ENCODE measurements at places on chromosomes 7 and 10.

GRCh38 chr10:4191894-4192293 lies 406.9 kb upstream of the KLF6 start:
- no peak for DNase-seq

DNA sequence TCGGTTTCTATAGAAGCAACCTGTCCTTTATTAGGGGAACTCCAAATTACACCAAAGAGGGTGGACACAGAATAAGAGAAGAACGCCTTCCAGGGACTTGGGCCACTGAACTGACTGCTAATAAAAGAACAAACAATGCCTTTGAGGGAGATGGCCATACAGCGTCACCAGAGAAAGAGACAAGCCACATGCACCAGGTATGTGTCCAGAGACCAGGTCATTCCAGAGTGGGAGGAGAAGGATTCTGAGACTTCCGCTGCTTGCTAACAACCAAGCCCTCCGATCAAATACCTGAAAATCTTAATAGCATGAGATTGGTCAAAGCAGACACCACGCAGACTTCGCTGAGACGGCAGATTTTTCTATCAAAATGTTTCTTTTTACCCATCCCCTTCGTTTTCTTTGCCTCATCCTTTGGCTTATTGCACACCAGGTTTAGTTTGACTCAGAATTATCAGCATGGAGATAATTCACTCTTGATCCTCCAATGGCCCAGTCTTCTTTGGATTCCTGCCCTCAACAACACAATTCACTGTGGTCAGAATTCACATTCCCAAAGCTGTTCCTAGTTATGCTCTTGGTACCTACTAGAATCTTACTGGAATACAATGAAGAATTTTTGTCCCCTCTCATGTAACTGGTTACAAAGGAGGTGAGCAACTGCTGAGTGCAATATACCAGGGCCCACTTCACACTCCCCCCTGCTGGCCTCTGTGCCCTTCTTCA lies 87.4 kb upstream of the DDC start:
- no peak for DNase-seq

GRCh38 chr10:118447478-118448270 lies 105.5 kb upstream of the FAM204A start:
- peak; percentile 32 for DNase-seq

DNA sequence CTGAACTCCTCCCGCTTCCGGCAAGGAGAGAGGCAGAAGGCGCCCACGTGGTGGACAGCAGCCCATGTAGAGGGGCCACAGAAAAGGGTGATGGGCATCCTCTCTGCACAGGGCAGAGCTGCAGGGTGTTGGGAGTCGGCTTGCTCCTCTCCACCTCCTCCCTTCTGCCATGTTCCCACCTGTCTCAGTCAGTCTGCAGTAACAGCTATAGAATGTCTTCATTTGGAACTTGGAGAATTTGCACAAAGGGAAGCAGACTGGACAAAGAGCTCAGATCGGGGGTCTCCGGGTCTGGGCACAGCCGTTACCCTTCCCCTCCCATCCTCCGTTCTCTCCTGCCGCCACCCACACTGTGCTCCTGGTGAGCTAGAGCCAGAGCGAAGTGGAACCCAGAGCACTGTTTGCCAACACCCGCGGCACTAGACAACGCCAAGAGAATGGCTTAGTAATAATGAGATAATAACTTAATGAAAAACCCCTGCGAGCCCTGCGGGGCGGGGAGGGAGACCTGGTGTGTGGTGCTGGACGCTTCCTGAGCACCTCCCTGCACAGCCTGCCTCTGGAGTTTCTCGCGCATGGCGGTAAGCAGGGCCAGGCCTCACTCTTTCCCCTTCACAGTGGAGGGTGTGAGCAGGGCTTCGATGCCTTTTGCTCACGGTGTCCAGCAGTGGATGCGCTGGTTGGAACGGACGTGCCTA lies 254.7 kb downstream of the PAXIP1 start:
- DNase-seq, result no peak

- DNase-seq, result peak; percentile 4
These were observed 103.7 kb downstream of the ZNF92 start for GRCh38 chr7:65477326-65477725.

- DNase-seq, result no peak
These were observed 2.6 kb upstream of the MGAM2 start for GRCh38 chr7:142108728-142109505.

DNA sequence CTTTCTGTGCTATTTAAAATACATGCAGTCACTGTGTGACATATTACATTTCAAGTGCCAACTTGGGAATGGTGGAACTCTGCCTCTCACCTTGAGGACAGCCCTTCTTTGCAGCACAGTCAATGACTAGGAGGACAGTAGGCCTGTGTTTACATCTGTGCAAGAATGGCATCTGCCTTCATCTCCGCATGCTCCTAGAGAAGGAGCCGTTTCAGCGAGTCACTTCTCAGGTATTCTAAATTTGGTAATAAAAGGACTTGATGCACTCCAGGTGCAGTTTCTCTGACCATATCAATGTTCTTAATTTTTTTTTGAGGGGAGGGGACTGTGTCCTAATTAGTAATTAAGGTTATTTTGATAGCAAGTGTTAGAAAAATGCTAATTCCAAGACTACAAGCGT lies 128.9 kb downstream of the SDK1 start:
- DNase-seq, result no peak

DNA sequence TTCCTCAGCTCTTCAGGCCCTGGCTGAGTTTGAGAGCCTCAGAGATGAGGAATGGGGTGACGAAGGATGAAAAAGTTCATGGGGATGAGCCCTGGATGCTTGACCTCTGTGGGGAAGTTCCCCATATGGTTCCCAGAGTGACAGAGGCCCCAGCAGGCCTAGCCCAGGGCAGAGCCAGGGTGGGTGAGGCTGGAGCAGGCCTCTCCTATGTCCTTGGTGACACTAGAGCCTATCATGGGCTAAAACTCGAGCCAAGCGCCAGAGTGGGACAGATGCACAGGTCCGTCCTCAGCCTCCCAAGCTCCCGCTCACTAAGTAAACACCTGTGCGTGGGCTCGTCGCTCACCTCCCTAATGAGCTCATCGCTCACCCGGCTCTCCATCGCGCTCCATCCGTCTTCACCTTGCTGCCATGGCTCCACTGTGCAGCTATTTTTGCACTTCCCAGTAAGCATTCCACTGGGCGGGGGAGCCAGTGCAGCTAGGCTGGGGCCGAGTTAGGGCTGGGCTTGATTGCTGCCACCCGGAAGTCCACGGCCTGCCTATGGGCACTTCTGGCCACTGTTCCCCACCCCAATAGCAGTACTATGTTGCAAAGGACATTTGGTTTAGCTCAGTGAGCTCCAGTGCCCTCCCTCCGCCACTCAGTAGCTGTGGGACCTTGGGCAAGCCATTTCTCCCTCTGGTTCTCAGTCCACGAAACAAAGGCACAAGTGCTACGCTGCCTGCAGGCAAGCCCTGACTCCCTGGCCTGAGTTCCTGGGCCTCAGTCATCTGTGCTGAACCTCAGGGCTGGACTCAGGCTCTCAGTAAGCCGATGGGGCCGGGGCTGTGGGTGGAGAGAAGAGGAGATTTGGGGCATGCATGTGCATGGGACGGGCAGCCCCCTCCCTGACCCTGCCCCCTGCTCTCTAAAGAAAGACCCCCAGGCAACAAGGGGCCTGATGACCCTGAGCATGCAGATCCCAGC lies 117.3 kb upstream of the PCBD1 start:
- DNase-seq, result no peak

- no peak for DNase-seq
These were observed 40.5 kb downstream of the ADCYAP1R1 start for GRCh38 chr7:31092606-31093005.
